Adipocyte (in vitro differentiated cells): ENCODE measurements at places on chromosomes 1 and 21.

DNA sequence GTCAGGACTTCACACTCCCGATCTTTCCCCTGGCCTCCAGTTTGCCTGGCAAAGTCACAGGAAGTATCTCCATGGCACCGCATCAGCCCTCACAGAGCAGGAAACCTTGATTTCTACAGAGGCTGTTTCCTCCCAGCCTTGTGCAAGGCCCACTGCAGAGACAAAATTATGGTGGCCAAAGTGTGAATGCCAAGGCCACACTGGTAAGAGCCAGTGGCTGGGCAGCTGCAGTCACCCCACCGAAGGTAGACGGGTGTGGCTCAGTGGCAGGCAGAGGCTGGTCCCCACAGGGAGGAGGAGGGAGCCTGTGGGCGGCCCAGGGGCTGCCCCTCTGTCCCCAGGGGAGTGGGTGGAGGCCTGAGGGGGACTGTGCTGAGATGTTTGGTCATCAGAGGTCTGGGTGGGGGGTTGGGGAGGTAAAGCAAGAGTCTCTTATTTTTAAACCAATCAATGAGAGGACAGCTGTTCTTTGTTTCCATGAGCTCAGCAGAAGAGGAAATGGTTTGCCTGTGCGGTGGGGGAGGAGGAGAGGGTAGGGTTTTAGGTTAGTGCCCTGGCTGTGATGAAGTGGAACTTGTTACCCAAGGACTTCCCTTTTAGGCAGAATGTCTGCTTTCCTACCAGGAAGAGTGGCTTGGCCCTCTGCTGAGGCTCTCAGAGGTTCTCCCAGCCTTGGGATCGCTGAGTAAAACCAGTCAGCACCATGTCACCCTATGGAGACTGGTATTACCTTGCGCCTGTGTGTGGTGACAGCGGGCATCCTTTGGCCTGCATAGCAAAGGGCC is 18.0 kb upstream of the BTG2 start:
- DNase-seq: no peak

DNA sequence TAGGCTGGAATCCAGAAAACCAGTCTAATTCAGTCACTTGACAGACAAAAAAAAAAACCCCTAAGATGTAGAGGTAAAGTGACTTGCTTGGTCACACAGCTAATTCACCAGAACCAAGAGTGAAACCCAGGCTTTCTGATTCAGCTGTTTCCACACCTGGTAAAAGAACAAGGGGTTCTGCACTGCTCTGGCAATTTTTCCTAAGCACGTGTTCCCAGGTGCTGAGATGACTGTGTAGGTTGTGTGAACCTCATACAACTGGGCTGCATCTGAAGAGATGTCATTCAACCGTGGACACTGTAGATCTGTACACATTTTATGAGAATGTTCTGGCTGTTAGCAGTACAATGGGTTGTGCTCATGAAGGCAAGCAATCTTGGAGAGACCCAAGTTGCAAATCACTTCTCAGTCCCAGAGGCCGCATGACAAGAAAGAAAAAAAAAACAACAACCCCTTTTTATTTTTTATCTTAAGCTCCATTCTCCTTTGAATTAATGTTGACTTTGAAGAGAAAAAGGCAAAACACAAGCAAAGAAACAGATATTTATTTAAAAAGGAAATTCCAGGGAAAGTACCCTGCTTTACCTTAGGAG is 95.4 kb downstream of the INTS7 start:
- no peak for DNase-seq

DNA sequence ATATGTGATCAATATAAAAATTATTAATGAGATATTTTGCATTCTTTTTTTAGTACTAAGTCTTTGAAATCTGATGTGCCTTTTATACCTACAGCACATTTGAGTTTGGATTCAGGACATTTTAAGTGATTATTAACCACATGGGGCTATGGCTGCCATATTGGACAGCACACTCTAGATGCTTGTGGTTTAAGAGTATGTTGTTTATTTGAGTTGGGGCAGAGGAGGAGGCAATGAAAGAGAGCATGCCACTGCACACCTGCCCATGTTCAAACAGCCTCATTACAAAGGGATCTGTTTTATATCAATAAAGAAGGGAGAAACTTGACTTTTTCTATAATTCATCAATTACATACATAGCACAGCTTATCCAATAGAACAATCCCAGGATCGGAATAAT is 99.4 kb upstream of the EDEM3 start:
- no peak for DNase-seq

- DNase-seq: no peak
Observed at GRCh38 chr1:36790191-36790590, 244.1 kb downstream of the GRIK3 start.

DNA sequence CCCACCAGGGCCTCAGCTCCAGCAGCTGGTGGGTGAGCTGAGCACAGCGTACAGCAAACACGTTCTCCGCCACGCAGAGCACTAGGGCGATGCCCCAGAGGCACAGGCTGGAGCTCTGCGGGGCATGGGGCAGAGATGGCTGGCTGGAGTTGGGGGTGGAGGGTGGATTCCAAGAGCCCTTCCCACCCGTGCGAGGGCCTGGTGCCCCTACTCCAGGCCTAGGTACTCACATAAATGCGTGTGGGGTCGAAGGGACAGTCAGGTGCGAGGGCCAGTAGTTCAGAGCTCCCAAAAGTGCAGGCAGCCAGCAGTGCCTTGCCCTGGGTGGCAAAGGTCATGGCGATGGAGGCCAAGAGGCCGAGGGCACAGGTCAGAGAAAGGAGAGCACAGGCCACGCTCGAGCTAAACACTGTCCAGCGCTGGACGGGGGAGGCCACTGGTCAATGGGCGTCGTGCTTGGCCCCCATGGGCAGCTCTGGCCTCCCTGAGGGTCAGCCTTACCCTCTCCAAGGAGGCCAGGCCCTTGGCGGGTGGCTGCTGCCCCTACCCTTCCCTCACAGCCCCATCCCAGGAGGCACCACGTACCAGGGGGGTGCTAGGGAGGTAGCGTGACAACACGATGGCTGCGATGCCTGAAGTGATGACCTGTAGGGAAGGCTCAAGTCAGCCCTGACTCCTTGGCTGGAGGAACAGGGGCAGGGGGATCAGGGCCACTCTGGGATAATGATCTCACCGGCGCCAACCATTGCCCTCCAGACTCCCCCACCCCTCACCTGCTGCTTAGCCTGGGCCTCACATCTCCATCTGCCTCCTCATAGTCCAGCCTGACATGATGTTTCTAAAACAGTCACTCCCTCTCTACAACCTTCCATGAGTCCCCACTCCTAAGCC is 5.6 kb downstream of the TMEM54 start:
- DNase-seq: no peak

DNA sequence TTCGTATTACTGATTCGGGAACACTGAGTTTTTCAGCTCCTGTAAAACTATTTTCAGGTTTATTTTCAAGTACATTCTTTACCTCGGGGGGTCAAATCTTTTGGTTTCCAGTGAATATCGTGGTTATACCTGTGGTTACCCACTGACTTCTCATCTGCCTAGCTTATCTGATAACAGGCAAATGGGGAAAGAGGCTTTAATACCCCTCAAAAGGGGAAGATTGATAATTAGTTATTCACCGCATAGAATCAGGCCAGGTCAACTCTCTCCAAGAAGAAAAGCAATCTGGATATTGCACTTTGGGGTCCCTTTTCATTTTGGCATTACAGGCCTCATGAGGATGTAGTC is 23.0 kb downstream of the RUNX1 start:
- DNase-seq: no peak

DNA sequence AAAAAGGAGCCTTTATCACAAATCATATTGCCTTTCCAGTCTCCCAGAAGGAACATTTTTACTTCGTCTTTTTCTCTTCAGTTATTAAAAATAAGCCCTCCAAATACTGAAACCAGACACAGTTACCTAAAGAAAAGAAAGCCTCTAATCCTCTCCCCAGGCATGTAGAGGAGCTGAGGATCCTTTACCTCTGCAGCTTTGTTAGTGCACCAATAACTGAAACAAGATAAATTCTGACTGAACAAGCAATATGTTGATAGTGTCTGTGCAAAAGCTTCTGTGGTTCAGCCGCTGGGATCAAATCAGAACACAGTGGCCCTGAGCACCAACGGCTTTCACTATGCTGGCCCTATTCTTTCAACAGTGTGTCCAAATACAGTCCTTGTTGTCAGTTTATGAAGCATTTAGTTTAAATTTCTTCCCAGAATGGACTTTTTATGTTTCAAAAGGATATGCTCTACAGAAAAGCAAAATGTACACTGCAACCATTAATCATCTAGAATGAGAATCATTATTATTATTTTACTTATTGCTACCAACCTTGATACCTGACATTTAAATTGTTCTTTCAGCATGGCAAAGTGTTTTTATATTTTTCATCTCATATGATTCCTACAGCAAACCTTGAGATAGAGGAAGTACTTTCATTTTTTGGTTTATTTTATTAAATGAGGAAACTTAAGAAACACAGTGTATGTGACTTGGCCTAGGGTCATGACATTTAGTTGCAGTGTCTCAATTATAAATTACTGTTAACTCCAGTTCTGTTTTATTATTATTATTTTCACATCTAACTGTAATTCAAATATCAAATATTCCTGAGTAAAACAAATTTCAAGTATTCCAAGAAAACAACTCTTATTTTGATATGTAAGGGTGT is 217.9 kb downstream of the NEGR1 start:
- no peak for DNase-seq

DNA sequence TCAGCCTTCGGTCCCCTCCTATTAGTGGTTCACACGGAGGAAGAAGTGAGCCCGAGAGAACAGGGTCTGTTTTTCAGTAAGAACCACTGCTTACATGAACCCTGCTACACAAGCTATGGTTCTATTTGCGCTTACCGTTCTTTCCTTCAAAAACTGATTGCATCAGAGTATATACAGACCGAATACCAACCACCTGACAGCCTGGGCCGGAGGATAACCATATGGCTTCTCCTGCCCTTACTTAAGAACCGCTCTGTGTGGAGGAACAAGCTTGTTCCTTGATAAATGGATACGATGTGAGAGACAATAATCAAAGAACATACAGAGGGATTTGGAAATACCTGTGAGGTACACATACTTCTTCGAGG is 1.1 kb upstream of the KCNT2 start:
- DNase-seq: no peak

DNA sequence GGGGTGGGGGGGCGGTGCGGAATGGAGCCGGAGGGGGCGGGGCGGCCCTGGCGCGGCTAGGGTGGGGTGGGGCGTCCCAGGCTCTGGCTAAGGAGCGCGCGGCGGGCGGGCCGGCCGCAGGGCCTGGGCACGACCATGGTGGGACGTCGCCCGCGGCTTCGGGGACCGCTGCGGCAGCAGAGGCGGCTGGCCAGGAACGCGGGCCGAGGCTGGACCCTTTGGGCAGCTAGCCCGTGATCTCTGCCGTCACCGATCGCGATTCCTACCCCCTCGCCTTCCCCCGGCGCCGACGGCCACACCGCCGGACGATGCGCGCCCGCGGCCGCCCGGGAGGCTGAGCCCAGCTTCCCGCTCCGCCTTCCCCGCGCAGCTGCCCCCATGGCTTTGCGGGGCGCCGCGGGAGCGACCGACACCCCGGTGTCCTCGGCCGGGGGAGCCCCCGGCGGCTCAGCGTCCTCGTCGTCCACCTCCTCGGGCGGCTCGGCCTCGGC is at the start of gene MAP3K21:
TSS of gene MAP3K21 (plus strand) at position 74 of the 491 bp plus-strand sequence. CDS start at position 379, 305 bp downstream.
- peak; percentile 34 for DNase-seq

- no peak for DNase-seq
Observed at GRCh38 chr1:233215135-233215760, 80.3 kb downstream of the PCNX2 start.

DNA sequence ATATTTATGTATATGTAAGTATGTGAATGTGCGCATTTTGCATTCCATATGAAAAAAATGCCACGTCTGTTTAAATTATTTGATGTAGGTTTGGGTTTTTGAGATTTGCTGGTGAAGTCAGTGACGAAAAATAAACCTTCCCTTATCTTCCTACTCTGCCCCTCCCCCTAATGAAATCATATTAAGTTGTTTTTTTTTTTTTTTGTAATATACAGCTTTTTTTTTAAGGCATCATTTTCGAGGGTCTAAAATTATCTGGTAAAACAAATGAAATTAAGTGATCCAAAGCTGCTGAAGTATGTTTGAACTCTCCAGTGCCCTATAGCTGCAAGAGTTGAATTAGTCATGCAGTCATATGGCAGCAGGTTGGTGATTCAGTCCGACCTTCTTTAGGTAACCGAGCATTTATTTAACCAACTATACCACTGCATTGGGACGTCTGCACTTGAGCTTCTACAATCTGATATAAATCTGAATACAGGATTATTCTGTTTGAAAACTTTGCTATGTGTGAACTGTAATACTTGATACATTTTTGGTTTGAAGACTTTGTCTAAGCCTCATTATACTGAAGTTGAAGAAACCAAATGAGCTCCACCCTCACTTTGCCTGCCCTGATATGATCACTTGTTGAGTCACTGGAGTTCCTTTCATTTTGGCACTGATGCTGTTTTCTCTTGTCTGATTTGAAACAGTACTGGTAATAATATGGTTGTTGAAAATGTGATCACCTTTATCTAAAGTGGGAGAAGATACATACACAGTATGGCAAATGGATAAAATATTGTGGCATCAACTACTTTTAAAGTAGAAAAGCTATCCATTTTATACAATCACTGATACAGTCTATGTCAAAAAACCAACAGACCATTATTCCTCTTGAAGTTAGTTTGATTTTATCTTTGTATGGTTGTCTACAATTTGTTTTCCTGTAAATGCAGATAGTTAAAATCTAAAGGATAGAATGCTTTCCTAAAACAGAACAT is 11.7 kb downstream of the PDIK1L start:
- peak; percentile 51 for DNase-seq

DNA sequence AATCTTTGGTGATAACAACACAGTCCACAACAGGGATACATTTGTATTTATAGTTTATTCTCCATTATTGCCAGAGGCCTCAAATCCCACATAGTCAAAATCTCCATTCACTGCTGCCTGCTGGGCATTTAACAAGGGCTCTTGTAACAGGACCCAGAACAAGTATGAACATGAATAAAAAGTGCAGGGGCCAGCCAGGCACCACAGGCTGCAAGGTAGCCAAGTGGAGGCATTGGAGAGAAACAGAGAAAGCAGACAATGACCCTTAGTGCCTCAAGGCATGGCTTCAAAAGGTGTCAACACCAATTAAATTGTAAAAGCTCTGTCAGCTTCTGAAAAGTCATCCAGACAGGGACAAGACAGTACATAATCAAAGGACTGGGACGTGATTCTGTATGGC is 116.8 kb downstream of the ATP6V1G3 start:
- DNase-seq: no peak

GRCh38 chr1:101235696-101236515 is 913 bp upstream of the S1PR1 start:
- DNase-seq: peak; percentile 63
